Ascending aorta (tissue), 2 donors: ENCODE measurements at places on chromosomes 2 and 18. TPM values are rescaled to one million over a fixed set of nuclear protein-coding genes. Genes with fewer than 3 reads are reported as not detected.

Gene DNAJC10
- 26.0 TPM for total RNA-seq

Gene IL1F10
- not detected for total RNA-seq

Gene TCF23
- total RNA-seq = not detected

Gene CHRNA1
- total RNA-seq = not detected

Gene SKOR2
- total RNA-seq = not detected

Gene ATG16L1
- total RNA-seq = 28.1 TPM

Gene SP110
- 25.2 TPM for total RNA-seq

Gene HOXD4
- total RNA-seq = 13.6 TPM

Gene PER2
- 21.6 TPM for total RNA-seq

Gene ECEL1
- total RNA-seq = 14.9 TPM

Gene NAT8
- not detected for total RNA-seq

Gene NOL4
- not detected for total RNA-seq

Gene TNFRSF11A
- 2.7 TPM for total RNA-seq

Gene UGT1A3
- total RNA-seq = not detected

Gene CHRNG
- total RNA-seq = not detected

Gene AGXT
- total RNA-seq = not detected

Gene ASB18
- not detected for total RNA-seq

Gene DYTN
- total RNA-seq = not detected

Gene GAREM1
- 8.9 TPM for total RNA-seq

Gene PROM2
- not detected for total RNA-seq

Gene TSPYL6
- not detected for total RNA-seq

Gene RBKS
- total RNA-seq = not detected

Gene TMEM198
- total RNA-seq = 6.0 TPM

Gene EGR4
- not detected for total RNA-seq

Gene DUSP19
- total RNA-seq = 1.3 TPM

Gene CRYBA2
- not detected for total RNA-seq

Gene CD207
- not detected for total RNA-seq

Gene DHRS9
- total RNA-seq = not detected

Gene TDRD15
- total RNA-seq = not detected

Gene KDSR
- 208 TPM for total RNA-seq

Gene SMARCAL1
- 5.3 TPM for total RNA-seq

Gene TUBA3E
- total RNA-seq = not detected

Gene GAD1
- total RNA-seq = 0.96 TPM

Gene APOB
- total RNA-seq = 8.5 TPM

Gene SCYGR1
- total RNA-seq = not detected

Gene GPN1
- 13.1 TPM for total RNA-seq

Gene IL36G
- not detected for total RNA-seq

Gene SP140
- 0.11 TPM for total RNA-seq

Gene FAM117B
- total RNA-seq = 30.1 TPM

Gene FBXO36
- total RNA-seq = 1.6 TPM

Gene MAP2
- 57.6 TPM for total RNA-seq

Gene CRYGC
- total RNA-seq = not detected

Gene POTEC
- total RNA-seq = not detected

Gene EVA1A
- total RNA-seq = not detected

Gene PLEK
- 1.5 TPM for total RNA-seq

Gene CCBE1
- total RNA-seq = 0.32 TPM

Gene DNAJB2
- 51.0 TPM for total RNA-seq

Gene TRPM8
- total RNA-seq = not detected

Gene DES
- 182 TPM for total RNA-seq

Gene PLA2R1
- total RNA-seq = 9.3 TPM

Gene KCNJ13
- not detected for total RNA-seq

Gene EMX1
- total RNA-seq = not detected

Gene POTEI
- total RNA-seq = not detected

Gene SIX3
- total RNA-seq = not detected

Gene ARHGAP25
- 8.3 TPM for total RNA-seq

Gene IL1R1
- 132 TPM for total RNA-seq

Gene NFATC1
- 64.1 TPM for total RNA-seq
